Endodermal cell (in vitro differentiated cells): ENCODE measurements at places on chromosomes 4 and X. TPM values are rescaled to one million over a fixed set of nuclear protein-coding genes. Genes with fewer than 3 reads are reported as not detected.

GRCh38 chr4:29131304-29131703 is 1588.9 kb upstream of the PCDH7 start:
- DNase-seq: peak; percentile 38
- no peaks in the 10 kb centered on the region for H3K27me3 ChIP-seq
- no peak overlapping the region for H3K4me3 ChIP-seq
- H3K4me1 ChIP-seq: no peaks in the 10 kb centered on the region
- no peak overlapping the region for H3K27ac ChIP-seq

GRCh38 chrX:51975811-51976210 is 82.4 kb downstream of the MAGED1 start:
- no peaks in the 10 kb centered on the region for H3K36me3 ChIP-seq
- peak; percentile 45 for DNase-seq
- no peaks in the 10 kb centered on the region for H3K4me1 ChIP-seq
- no peak overlapping the region for H3K27ac ChIP-seq

- no peak for DNase-seq
- no peak overlapping the region for H3K27ac ChIP-seq
- H3K27me3 ChIP-seq: no peaks in the 10 kb centered on the region
- no peak overlapping the region for H3K4me3 ChIP-seq
These were observed 321.9 kb upstream of the GIMD1 start for GRCh38 chr4:106690487-106690886.

GRCh38 chr4:38332699-38333098 is 331.3 kb upstream of the KLF3 start:
- no peak overlapping the region for H3K27ac ChIP-seq
- no peak overlapping the region for H3K4me3 ChIP-seq
- no peaks in the 10 kb centered on the region for H3K36me3 ChIP-seq
- H3K27me3 ChIP-seq: no peaks in the 10 kb centered on the region

DNA sequence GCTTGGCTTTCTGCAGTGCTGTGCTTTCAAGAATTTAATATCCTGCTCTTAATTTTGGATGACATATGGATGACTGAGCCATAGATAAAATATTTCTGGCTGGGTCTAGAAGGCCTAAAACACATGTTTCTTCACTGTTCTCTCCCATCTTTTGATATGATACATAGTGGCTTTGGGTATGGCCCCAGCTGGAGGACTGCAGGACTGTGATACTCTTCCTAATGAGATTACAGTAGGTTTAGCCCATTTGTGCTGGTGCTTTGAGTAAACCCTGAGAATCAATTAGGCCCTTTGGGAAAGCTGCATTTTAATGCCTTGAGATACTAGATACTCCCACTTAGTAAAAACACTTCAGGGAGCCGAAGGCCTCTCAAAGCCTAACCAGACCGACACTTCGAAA is 38.0 kb downstream of the KIT start:
- H3K4me3 ChIP-seq: no peak overlapping the region
- no peaks in the 10 kb centered on the region for H3K27me3 ChIP-seq
- no peak overlapping the region for H3K27ac ChIP-seq
- H3K36me3 ChIP-seq: peaks cover 78% of the 10 kb centered on the region

- no peak overlapping the region for H3K4me3 ChIP-seq
- H3K27me3 ChIP-seq: no peaks in the 10 kb centered on the region
- H3K4me1 ChIP-seq: no peaks in the 10 kb centered on the region
- no peaks in the 10 kb centered on the region for H3K36me3 ChIP-seq
- DNase-seq: no peak
These were observed 201.4 kb downstream of the CCSER1 start for GRCh38 chr4:90328558-90328957.

GRCh38 chr4:165312506-165312905 is 15.0 kb upstream of the MSMO1 start:
- H3K4me1 ChIP-seq: no peaks in the 10 kb centered on the region
- no peak overlapping the region for H3K27ac ChIP-seq
- DNase-seq: no peak
- no peaks in the 10 kb centered on the region for H3K27me3 ChIP-seq

GRCh38 chr4:109588176-109588575 is 28.1 kb downstream of the MCUB start:
- H3K4me3 ChIP-seq: no peak overlapping the region
- no peak for DNase-seq
- no peaks in the 10 kb centered on the region for H3K36me3 ChIP-seq
- no peak overlapping the region for H3K27ac ChIP-seq
- no peaks in the 10 kb centered on the region for H3K27me3 ChIP-seq

- H3K27ac ChIP-seq: no peak overlapping the region
- no peak overlapping the region for H3K4me3 ChIP-seq
- no peaks in the 10 kb centered on the region for H3K36me3 ChIP-seq
- no peak for DNase-seq
These were observed 37.2 kb upstream of the HSD17B10 start for GRCh38 chrX:53471346-53471745.

GRCh38 chrX:38249965-38250364 is 29.3 kb upstream of the SRPX start:
- no peaks in the 10 kb centered on the region for H3K27me3 ChIP-seq
- H3K36me3 ChIP-seq: no peaks in the 10 kb centered on the region
- no peaks in the 10 kb centered on the region for H3K4me1 ChIP-seq
- H3K4me3 ChIP-seq: no peak overlapping the region
- H3K27ac ChIP-seq: no peak overlapping the region
- no peak for DNase-seq

DNA sequence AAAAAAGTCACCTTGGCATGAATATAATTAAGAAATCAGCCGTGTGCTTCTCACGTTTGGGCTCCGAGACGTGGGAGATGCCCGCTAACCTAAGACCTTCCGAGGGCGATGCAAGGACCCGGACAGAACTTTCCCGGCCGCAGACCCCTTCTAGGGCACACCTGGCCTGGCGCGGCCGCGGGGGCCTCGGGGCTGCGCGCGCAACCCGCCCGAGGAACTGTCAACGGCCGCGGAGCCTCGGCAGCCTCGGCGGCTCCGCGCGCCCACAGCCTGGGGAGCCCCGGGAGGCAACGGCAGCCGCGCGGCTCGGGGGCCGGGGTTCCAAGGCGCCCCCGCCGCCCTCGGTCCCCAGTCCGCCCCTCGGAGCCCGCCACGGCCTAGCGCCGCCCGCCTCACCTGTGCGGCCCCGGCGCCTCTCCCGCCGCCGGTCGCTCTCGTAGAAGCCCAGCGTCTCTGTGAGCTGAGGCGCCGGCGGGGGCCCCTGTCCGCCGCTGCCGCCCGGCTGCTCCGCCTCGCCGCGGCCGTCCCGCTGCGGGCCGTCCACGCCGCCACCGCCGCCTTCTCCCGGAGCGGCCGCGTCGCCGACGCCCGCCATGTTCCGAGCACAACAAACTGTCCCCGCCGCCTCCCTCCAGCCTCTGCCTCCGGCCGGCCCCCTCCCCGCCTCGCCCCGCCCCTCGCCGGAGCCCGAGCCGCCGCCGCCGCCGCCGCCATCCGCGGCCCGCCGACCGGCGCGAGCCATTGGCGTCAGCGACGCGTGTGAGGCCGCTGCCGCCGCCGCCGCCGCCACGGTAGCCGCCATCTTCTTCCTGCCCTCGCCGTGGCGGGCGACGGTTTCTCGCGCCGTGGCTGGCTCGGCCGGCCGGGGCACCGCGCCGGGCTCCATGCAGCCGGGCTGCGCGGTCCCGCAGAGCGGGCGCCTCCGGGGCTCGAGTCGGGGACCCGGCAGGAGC is at the start of gene TAPT1:
Gene TAPT1 (minus strand): TSS at position 609 of the 953 bp plus-strand sequence. CDS start 14 bp downstream, at position 595.
- H3K27ac ChIP-seq: peak within 1 kb of the TSS; percentile 65
- H3K4me3 ChIP-seq: peak within 1 kb of the TSS; percentile 90
- peak; percentile 90 for DNase-seq
- H3K36me3 ChIP-seq: no peaks in the 10 kb centered on the region
- H3K4me1 ChIP-seq: peaks cover 3% of the 10 kb centered on the region
- H3K27me3 ChIP-seq: no peaks in the 10 kb centered on the region

GRCh38 chr4:99483636-99484035 is 27.2 kb upstream of the C4orf17 start:
- H3K27me3 ChIP-seq: no peaks in the 10 kb centered on the region
- DNase-seq: no peak
- H3K27ac ChIP-seq: no peak overlapping the region

DNA sequence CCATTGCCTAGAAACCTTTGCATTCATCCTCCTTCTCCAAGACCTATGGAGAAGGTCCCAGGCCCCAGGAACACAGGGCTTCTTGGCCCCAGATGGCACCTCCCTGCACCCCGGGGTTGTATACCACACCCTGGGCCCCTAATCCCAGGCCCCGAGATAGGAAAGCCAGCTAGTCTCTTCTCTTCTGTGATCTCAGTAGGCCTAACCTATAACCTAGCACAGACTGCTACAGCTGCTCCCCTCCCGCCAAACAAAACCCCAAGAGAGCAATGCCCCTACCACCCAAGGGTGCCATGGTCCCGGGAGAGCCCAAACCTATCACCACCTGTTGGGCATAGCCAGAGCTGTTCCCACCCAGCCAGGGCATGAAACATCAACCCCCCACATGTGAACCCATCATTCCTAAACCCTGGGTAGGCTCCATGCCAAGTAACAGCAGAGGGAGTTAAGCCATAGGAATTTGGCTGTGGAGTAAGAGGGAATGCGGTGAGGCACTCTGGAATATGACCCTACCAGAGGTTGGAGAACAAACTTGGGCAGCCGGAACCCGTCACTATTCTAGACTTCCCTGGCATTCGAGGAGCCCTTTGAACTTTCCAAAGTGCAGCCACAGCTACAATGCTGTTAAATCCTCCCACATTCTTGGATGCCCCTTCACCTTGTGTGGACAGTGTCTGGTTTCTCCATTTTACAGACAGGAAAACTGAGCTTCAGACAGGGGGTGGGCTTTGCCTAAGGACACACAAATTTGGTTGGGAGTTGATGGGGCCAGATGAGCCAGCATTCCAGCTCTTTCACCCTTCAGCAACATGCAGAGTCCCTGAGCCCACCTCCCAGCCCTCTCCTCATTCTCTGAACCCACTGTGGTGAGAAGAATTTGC is 10.9 kb upstream of the SASH3 start:
- no peaks in the 10 kb centered on the region for H3K27me3 ChIP-seq
- no peaks in the 10 kb centered on the region for H3K36me3 ChIP-seq
- H3K4me3 ChIP-seq: no peak overlapping the region
- no peak overlapping the region for H3K27ac ChIP-seq
- no peak for DNase-seq
- no peaks in the 10 kb centered on the region for H3K4me1 ChIP-seq

DNA sequence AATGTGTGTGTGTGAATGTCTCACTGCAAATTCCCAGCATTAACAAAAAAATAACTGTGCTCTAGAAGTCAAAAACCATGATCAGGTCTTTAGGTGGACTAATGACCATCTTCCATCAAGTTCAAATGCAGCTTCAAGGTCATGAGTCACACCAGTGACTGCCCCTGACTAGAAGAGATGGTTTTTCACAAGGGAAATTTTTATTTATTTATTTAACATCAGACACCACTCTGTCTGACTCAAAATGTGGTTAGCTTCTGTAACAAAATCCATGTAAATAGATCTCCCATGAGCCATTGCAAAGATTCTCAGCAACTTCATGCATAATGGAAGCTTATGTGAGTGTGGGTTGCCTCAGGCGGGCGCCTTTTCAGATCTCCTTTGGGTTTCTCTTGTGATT is 219.2 kb downstream of the KIT start:
- DNase-seq: no peak
- no peaks in the 10 kb centered on the region for H3K36me3 ChIP-seq
- H3K27me3 ChIP-seq: no peaks in the 10 kb centered on the region
- H3K27ac ChIP-seq: no peak overlapping the region

- peak; percentile 70 for DNase-seq
- no peak overlapping the region for H3K4me3 ChIP-seq
- H3K36me3 ChIP-seq: no peaks in the 10 kb centered on the region
- H3K4me1 ChIP-seq: no peaks in the 10 kb centered on the region
- no peaks in the 10 kb centered on the region for H3K27me3 ChIP-seq
These were observed 27.3 kb downstream of the CT45A1 start for GRCh38 chrX:135740681-135741149.

GRCh38 chr4:17511051-17511450 is 839 bp downstream of the QDPR start:
- H3K27me3 ChIP-seq: no peaks in the 10 kb centered on the region
- peak overlapping the region; percentile 74 for H3K4me3 ChIP-seq
- no peaks in the 10 kb centered on the region for H3K4me1 ChIP-seq
- H3K27ac ChIP-seq: no peak overlapping the region

GRCh38 chrX:72568406-72569092 is 4.1 kb downstream of the HDAC8 start:
- no peaks in the 10 kb centered on the region for H3K27me3 ChIP-seq
- H3K27ac ChIP-seq: no peak overlapping the region
- DNase-seq: no peak
- H3K4me3 ChIP-seq: no peak overlapping the region
- H3K36me3 ChIP-seq: peaks cover 17% of the 10 kb centered on the region

- H3K4me1 ChIP-seq: no peaks in the 10 kb centered on the region
- no peak for DNase-seq
- no peaks in the 10 kb centered on the region for H3K27me3 ChIP-seq
- no peak overlapping the region for H3K27ac ChIP-seq
These were observed 94.7 kb downstream of the TMEM131L start for GRCh38 chr4:153560908-153561307.

GRCh38 chr4:73751166-73751565 is 10.8 kb downstream of the CXCL8 start:
- no peaks in the 10 kb centered on the region for H3K4me1 ChIP-seq
- H3K4me3 ChIP-seq: no peak overlapping the region
- H3K27me3 ChIP-seq: no peaks in the 10 kb centered on the region
- H3K36me3 ChIP-seq: no peaks in the 10 kb centered on the region
- no peak for DNase-seq

DNA sequence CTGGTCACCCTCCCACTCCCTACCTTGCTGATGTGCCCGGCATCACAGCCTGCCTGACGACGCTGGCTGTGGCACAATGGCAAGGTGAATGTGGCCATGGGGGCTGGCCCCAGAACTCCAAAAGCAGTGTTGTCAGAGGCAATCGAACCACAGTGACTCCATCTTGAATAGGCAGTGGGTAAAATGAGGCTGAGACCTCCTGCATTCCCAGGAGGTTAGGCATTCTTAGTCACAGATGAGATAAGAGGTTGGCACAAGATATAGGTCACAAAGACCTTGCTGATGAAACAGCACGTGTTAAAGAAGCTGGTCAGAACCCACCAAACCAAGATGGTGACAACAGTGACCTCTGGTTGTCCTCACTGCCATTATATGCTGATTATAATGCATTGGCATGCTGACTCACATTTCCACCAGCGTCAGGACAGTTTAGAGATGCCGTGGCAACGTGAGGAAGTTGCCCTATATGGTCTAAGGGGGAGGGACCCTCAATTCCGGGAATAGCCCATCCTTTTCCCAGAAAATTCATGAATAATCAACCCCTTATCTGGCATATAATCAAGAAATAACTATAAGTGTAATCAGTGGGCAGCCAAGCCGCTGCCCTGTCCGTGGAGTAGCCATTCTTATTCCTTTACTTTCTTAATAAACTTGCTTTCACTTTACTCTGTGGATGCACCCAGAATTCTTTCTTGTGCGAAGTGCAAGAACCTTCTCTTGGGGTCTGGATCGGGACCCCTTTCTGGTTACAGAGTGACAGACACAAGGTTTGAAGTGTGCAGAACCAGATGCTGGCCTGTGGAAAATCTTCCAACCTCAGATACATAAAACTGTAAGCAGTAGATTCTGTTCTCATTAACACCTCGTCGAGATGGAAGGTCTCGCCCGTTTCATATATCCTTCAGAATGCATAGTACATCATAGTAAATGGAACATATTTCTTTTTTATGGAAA is 26.8 kb upstream of the CLDN24 start:
- H3K4me3 ChIP-seq: no peak overlapping the region
- H3K27me3 ChIP-seq: no peaks in the 10 kb centered on the region
- no peak overlapping the region for H3K27ac ChIP-seq
- H3K36me3 ChIP-seq: no peaks in the 10 kb centered on the region
- DNase-seq: no peak

Gene RUFY3
- 61.7 to 92.7 TPM (median 91.2 TPM) in 3 replicates for total RNA-seq

Gene L1CAM
- 29.0 and 35.2 TPM in 2 replicates for total RNA-seq

Gene NIPAL1
- 3.0 to 4.8 TPM (median 3.4 TPM) in 3 replicates for total RNA-seq

Gene PAGE5
- not detected in 3 replicates for total RNA-seq

Gene CNGA1
- 0.24 to 0.57 TPM in 2 of 3 replicates, not detected in the other for total RNA-seq

Gene GJB1
- total RNA-seq: 1.3 and 1.4 TPM in 2 replicates

Gene CTAG1B
- total RNA-seq: not detected in 2 replicates

Gene EGFL6
- total RNA-seq: not detected in 2 replicates

Gene PLAC1
- not detected in 3 replicates for total RNA-seq

Gene NLGN4X
- 19.2 to 26.9 TPM (median 21.5 TPM) in 3 replicates for total RNA-seq

Gene CLDN34
- 0.47 TPM in 1 of 2 replicates, not detected in the other for total RNA-seq

Gene FREM3
- total RNA-seq: 0.13 to 0.66 TPM (median 0.17 TPM) in 3 replicates
